ENCODE measurements at places on chromosomes 12 and 14.

- DNase-seq: peak; percentile 64
These were observed 27.1 kb upstream of the PCNX4 start for GRCh38 chr14:60064491-60065072.

- no peak for DNase-seq
These were observed 309.0 kb downstream of the VRK1 start for GRCh38 chr14:97106166-97106565.

- DNase-seq: peak; percentile 62
These were observed 58.9 kb upstream of the FBXO33 start for GRCh38 chr14:39491134-39491571.

GRCh38 chr12:15208871-15209656 is 12.2 kb downstream of the RERG start:
- DNase-seq: no peak

DNA sequence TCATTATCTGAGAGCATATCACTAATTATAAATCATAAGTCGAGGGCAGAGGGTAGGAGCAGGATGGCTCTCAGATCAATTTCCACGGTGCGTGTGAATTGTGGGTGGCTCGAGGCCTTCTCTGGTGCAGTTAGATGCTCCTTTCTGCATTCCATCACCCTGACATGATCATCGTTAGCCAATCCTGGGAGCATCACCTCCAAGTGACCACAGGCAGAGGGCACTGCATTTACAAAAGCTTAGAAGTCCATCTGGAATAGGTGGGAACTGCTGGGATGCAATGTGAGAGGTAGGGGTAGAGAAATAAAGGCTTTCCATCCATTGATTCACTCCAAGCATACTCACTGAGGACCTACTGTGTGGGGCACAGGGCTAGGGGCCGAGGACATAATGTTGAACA is 538.2 kb upstream of the TBX3 start:
- DNase-seq: no peak

DNA sequence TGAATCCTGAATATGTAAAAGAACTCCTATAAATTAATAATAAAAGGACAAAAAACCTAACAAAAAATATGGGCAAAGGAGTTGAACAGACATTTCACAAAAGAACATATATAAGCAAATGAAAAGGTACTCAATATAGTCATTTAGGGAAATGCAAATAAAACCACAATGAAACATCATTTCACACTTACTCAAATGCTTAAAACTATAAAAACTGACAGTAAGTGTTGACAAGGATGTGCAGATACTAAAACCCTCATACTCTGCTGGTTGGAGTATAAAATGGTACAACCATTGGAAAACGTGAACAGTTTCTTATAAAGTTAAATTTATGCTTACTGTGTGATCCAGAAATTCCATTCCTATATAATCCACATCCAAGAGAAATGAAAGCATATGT is 247.1 kb downstream of the GXYLT1 start:
- DNase-seq: no peak

GRCh38 chr14:82850576-82850975 is 1316.9 kb upstream of the SEL1L start:
- DNase-seq: no peak

DNA sequence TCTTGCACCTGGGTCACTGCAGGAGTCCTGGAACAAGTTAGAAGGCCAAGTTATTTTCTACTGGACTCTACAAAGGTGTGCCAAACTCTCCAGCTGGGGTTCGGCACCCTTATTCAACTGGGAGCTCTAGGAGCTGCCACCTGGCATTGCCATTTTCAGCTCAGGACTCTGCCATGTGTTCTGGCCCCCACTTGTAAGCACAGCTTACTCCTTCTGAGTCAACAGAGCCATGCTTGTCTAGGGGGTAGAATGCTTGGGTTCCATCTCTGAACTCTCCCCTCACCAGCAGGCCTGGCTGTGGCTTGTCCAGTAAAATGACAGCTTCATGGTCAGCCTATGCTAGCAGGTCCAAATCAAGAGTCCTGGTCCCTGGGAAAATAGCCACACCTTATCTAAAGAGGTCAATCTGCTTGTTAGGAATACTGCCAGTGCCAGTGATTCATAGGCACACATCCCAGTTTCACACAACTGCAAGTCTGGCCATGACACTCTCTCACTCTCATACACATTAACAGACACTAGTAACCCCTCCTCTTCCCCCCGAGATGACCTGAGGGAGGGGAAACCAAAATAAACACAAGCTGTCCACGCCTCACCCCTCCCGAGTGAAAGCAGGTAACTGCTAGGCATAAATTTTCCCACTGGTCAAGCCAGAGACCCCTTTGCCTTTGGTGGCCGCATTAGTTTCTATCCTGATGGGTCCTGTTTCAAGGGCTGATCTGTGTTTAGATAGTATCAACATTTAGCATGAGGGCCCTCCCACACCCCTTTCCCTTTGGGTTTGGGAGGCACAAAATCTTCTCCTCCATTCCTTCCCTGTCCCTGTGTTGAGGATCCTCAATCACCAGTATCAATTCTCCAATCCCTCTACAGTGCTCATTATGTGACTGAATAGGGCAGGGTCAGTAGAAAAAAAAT is 182.3 kb upstream of the GZMB start:
- DNase-seq: no peak

DNA sequence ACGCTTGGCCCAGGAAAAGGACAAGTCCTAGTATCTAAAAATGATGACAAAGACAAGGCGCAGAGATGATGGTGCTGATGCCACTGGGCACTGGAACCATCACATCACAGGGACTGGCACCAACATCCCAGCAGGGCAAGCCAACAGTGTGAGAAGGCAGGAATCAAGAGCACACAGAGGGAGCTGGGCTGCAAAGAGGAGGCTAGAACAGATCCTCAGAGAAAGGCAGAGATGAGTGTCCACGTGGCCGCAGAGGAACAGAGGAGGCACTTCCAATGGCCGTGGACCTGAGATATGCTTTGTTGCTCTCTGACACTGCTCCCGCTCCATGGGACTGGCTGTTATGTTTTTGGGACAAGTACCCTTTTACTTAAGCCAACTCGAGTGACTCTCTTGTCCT is 17.9 kb downstream of the FOXN3 start:
- DNase-seq: no peak

DNA sequence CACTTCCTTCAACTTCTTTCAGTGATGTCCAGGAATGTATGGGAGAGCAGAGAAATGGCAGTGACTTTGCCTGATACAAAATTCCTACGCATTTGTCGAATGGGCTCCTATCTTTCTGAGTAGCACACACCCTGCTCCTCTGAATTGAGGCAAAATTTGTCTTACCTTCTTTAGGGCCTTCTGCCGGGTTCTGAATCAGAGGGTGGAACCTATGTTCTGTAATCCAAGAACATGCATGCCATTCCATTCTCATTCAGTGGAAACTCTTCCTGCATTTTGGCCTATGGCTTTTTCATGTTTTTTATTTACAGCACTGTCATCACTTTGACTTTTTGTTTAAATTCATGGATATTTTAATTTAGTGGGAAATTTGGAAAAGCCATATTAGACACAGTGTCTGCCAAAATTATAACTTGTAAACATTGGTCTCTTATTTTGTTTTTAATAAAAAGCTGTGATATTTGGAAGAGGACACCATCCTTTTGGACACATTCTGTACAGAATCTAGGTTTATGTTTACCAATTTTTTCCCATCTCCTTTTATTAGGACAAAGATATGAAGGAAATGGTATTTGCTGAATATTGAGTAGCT is 402.2 kb upstream of the FAR2 start:
- no peak for DNase-seq

- no peak for DNase-seq
These were observed 105.2 kb upstream of the TMCC3 start for GRCh38 chr12:94755598-94755997.

DNA sequence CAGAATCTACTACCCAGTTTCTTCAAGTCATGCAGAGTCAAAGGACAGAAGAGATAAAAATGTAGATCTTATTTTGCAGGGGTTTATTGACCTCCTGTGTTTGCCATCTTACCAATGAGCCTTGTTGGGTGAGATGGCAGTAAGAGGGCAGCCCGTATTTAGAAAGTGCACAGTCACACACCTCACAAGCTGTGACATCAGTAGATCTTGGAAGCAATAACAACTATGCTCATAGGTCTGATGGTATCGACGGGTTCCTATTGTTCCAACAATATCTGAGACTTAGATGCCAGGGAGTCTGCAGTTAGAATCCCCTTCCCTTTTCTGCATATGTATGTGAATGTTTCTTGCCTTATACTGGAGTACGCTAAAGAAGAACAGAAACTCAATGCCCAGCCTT is 189.0 kb upstream of the DYRK2 start:
- DNase-seq: no peak

GRCh38 chr12:131587565-131587964 is 123.3 kb upstream of the SFSWAP start:
- DNase-seq: no peak

DNA sequence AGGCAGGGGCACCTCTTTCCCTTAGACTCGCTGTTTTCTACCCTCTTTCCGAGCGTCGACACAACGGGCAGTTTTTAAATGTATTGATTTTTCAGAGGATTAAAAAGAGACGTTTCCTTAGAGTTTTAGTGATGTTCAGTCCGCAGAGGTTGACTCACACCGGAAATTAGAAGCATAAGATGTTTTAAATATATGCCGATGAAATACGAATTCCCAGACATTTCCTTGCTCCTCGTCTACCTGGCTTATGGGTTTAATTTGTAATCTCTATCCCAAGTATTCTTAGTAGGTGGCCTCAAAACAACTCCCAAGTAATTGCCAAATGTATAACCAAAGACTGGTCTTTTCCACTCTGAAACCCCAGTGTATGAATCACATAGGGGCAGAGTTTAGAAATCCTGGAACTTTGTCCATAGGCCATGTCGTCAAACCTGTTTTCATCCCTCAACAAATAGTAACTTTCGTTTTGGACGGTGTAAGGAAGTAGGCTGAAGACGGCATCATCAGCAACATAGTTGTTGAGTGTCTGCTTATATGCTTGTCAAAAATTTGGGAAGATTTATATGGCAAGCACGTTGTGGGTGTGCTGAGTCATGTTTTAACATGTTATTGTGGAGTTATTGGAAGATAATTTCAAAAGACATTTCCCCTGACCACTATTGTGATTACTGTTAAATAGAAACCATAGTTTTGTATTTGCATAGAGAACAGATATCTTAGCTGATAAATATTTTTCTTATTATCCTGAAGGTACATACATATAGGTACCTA is 824 bp downstream of the TBK1 start:
- DNase-seq: peak; percentile 89

DNA sequence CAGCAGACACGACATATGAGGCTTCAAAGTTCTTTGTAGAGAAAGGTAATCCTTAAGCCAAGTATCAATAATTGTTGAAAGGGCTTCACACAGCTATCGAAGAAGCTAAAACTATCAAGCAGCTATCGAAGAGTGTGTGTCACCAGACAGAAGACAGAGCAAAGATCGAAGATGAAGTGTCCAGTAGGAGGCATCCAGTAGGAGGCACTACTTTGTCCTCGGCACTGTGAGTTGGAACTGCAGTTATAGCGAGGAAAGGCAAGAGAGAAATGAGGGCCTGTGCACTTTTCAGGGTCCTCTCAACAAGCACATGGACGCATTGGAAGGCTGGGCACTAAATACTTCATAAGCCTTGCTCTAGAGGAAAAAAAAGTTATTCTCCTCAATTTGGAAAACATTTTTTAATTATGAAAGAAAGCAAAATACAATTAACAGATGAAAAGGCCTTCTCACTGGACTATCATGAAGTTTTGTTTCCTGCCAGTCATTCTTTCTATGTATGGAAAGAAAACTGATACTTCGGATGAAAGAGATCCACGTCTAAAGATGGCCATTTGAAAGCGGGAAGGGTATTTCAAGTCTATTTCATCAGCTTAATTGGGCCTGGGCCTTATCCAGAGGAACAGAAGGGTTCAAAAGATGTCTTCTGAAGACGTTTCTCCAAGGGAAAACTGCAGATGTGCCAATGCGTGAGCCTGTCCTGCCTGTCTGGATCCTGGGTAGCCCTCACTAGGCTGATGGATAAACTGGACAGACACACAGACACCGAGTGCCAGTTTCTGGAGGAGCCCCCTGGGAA is 174.5 kb downstream of the CALM1 start:
- DNase-seq: no peak

GRCh38 chr14:103315941-103316340 is 18.1 kb upstream of the EIF5 start:
- no peak for DNase-seq

DNA sequence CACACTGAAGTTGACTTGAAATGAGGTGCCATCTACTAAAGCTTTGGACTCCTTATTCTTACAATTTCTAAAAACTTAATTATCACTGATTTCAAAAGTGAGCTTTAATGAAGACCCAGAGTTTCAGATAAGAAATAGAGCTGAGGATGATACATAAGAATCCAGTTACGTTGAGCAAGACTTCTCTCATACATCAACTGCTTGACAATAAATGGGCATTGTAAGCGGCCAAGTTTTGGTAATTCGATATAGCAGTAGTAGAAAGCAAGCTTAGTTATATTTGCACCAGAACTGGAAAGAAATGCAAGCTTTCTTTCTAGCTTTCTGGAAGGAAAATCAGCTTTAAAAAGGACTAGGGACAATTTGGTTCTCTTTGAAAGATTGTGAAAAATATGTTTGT is 1359.6 kb downstream of the FSCB start:
- no peak for DNase-seq

- DNase-seq: peak; percentile 23
These were observed 25.9 kb downstream of the NOC4L start for GRCh38 chr12:132170094-132170636.

DNA sequence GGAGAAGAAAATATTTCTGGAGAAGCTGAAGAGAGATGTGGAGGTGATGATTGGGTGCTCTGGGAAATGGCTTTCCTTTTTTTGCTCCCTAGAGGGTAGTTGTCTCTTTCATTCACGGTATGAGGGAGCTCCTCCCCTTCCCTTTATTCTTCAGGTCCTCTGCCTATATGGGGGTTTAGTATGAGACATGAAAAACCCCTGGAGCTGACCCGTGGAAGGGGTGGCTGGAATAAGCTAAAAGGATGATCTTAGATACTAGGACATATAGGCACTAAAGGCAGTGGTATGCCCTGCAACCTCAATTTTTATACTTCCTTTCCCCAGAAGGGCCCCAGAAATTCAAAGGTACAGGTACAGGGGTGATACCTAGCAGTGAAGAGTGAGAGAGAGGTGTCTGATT is 4.2 kb upstream of the DTX3 start:
- no peak for DNase-seq

DNA sequence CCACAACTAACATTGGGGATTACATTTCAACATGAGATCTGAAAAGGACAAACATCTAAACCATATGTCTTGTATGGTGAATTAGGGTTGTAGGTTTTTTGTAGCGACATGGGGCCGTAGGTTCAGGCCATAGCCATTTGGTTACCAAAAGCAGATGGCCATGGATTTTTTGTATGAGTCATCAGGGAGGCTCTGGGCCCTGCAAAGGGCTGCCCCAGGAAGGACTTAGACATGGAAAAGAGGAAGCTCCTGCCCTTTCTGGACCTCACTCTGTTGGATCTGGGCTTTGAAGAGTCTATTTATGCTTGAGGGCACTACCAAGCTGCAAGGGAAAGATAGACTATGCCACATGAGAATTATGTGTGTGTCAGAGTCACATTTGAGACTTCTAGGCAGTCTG is 89.3 kb upstream of the DHRS4 start:
- no peak for DNase-seq

GRCh38 chr14:68492381-68493151 is 300.3 kb downstream of the ZFP36L1 start:
- no peak for DNase-seq

Data from ELR (cell line).